ENCODE measurements at places on chromosomes 5 and 9. TPM values are rescaled to one million over a fixed set of nuclear protein-coding genes. Genes with fewer than 3 reads are reported as not detected.

GRCh38 chr9:14565352-14566016 is 127.7 kb downstream of the ZDHHC21 start:
- no peak for DNase-seq

DNA sequence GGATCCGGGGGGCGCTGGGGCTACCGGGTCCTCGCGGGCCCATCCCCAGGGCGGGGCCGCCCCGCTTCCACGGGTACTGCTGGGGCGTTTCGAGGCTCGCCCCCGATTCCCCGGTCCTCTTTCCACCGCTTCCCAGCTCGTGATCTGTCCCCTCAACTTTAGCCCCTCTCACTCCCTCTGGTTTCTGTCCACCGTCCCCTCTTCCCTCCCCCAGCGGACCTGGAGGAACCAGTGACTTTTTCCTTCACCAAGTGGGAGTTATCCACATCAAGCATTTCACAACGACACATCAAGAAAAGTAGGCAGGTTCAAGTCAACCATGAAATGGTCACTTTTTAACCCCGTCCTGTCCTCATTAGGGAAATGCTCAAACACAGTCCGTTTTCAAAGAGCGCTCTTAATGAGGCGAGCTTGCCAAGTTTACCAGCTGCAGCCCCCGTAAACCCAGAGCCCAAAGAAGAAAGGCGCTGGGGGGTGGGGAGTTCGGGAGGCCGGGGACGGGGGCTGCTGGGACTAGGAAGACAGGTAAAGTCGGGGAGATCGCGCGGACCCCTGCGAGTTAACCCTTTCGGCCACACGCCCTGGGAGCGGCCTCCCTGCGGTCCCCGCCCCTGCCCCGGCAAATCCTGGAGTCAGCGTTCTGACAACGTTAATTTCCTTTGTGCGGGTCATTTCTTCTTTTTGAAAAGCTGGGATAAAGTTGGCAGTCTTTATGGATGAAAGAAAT is 2.1 kb upstream of the NFIB start:
- DNase-seq, result peak; percentile 81

GRCh38 chr9:113452113-113452605 is 11.4 kb upstream of the RGS3 start:
- no peak for DNase-seq

DNA sequence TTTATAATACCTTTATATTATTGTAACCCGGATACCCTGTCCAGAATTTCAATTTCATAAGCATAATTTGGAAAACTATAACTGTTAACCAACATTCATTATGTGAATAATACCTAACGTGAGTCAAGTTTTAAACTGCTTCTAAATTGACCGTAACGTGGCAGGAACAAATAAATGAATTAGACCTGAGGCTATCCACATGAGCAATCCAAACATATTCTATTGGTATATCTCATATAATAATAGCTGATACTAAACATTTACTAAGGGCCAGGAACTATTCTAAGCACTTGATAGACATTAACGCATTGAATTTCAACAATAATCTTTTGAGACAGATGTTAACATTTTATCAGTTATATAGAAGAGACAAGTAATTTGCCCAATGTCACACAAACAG is 276.4 kb downstream of the MEF2C start:
- no peak for DNase-seq

DNA sequence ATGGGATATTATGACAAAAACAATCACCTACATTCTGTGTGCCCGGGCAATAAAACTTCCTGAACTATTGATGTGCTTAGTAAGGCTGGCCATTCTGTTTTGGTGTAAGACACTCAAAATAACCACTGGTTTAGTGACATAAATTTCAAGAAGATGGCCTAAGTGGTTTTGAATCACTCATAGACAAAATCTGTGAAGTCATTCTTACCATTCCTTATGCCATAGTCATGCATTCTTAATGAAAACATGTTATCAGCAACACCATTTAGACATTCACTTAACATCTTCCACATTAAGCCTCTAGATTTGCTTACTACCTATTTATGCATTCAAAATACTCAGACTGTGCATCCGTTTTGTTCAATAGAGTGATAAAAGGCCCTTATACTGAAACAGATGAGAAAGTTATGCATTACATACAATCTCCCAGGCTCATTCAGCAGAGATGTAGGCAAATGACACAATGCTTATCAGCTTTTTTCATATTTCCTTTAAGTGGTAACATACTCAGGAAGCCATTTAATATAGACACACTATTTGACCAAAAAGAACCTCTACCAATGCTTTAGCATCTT is 848.8 kb upstream of the DMAC1 start:
- DNase-seq, result no peak

Gene SLC9A3
- polyA plus RNA-seq, result 2.7 TPM

- no peak for DNase-seq
Measured at GRCh38 chr9:81664638-81665222, 24.6 kb downstream of the TLE1 start.

Gene FOXD1
- not detected for polyA plus RNA-seq

- DNase-seq, result no peak
Measured at GRCh38 chr5:109511980-109512734, 102.4 kb upstream of the PJA2 start.

Gene TNC
- 83.7 TPM for polyA plus RNA-seq

- DNase-seq, result no peak
Measured at GRCh38 chr5:80711938-80712337, 57.2 kb upstream of the DHFR start.

Data from right lung (tissue), 10 donors.